AG04449 (cell line): ENCODE measurements at places on chromosomes 12 and 14.

GRCh38 chr12:62726471-62726980, 208.4 kb downstream of the PPM1H start:
- DNase-seq, result no peak

DNA sequence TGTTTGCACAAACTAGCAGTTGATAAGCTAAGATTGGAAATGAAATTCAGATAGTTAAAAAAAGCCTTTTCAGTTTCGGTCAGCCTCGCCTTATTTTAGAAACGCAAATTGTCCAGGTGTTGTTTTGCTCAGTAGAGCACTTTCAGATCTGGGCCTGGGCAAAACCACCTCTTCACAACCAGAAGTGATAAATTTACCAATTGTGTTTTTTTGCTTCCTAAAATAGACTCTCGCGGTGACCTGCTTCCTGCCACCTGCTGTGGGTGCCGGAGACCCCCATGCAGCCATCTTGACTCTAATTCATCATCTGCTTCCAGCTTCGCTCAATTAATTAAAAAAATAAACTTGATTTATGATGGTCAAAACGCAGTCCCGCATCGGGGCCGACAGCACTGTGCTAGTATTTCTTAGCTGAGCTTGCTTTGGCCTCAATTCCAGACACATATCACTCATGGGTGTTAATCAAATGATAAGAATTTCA, 335.6 kb downstream of the TMEM121 start:
- DNase-seq, result no peak

GRCh38 chr14:57171363-57171762, 97.3 kb downstream of the EXOC5 start:
- DNase-seq, result no peak

DNA sequence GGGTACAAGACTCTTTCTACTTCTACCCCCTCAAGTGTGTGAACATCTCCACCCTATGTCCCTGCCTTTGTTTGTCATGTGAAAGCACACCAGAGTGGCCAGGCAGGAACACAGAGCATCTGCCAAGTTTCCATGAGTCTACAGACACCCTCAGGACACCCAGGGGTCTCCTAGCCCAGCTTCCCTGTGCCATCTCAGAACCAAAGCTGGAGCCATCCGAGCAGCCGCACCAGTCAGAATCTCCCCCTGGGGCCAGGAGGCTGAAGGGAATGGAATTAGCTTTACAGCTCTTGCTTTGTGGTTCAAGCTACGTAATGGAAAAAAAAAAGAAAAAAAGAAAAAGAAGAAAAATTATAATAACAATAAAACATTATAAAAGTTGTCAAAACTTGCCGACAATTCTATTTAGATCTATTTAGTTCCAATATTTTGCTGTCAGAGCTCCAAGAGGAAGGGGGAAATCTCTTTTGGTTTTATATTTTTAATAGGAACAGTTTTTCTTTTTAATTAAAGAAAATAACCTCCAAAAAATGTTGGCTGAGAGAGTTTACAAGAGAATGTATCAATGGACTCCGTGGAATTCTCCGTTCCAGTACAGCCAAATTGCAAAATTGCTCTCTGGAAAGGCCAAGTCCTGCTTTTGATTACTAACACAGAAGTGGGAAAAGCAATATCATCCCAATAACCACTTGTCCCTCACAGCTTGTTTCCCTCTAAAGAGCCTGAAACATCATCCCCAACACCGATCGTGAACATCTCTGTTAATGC, 37.1 kb downstream of the TBX5 start:
- no peak for DNase-seq

- DNase-seq, result no peak
These were observed 145.6 kb upstream of the RFLNA start for GRCh38 chr12:124149287-124149686.

GRCh38 chr14:61746881-61747280, 15.3 kb upstream of the SNAPC1 start:
- no peak for DNase-seq

DNA sequence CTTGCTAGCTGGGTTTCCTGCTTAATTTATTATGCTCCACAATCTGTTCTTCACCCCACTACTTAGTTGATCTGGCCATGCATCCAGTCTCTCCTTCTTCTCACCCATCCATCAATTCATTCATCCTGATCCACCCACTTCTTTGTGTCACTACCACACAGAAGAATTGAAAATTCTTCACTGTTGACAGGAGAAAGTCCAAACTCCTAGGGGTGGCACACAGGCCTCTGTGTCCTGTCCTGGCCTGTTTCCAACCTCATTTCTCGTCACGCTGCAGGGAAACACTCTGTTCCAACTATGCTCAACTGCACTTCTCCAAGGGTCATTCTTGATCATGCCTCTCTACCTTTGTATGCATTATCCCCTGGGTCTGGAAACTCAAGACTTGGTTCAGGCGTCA, 10.6 kb upstream of the KRT83 start:
- no peak for DNase-seq

DNA sequence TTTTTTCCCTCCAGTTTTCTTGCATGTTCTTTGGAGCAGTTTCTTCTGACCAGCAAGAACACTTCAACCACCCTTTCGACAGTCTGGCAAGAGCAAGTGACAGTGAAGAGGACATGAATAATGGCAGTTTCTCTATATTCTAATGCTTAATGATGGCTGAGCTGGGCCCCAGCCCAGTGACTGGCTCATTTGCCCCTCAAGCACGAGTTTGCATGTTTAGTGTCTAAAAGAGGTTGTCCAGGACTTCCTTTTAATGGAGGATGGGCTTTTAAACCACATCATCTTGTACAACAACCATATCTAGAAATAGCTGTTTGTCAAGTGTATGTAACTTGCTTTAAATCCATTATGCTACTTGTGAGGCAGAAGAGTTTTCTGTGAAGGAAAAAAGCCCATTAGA, 28.4 kb downstream of the RAD9B start:
- no peak for DNase-seq

DNA sequence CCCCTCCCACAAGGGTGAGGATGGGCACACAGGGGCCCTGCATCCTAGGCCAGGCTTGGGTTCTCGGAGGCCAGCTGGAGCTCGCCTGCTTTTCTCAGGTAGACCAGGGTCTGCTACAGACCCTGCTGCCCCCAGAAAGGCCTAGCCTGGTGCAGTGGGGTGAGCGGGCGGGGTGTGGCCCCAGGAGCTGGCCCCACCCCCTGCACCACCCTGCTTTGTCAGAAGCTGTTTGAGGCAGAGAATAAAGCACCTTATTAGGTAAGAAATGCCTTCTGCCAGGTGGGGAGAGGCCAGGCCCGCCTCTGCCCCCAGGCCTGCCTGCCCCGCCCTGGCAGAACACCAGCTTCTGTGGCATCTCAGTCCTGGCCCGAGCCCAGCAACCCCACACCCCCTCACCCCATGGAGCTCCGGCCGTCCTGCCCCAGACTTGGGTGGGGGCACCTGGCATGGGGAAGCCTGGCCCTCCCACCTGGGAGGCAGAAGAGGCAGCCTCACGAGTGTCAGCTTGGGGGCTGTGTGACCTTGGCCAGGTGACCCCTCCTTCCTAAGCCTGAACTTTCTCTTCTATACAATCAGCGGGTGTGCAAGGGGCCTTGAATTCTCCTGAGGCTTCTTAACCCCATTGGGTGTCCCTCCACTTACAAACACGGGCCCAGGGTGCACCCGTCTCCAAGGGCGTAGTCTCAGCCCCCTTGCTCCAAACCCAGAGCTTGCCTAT, 43.2 kb downstream of the KRT80 start:
- DNase-seq, result no peak

DNA sequence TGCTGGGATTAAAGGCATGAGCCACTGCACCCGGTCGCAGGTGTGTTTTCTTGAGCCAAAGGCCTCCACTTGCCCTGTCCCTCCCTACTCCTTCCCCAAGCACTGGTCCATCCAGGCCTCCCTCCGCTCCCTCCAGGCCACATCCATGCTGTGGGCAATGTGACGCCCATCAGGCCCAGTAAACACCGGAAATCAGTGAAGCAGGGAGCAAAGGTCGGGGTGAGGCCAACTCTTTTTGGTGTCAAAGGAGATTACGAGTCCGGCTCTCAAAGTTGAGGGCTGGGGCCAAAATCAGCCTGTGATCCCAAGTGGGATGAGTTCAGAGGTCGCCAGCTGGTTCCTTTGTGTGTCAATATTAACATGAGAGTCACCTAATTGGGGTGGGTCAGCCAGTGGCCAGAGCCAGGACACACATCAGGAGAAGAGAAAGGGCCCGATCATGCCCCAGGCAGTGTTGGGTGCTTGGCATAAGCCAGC, 195.7 kb downstream of the RBM19 start:
- no peak for DNase-seq

GRCh38 chr12:6039894-6040601, 84.4 kb downstream of the VWF start:
- DNase-seq, result no peak

GRCh38 chr14:59123975-59124374, 64.5 kb upstream of the DAAM1 start:
- no peak for DNase-seq

GRCh38 chr12:67798768-67799167, 150.2 kb downstream of the DYRK2 start:
- no peak for DNase-seq

DNA sequence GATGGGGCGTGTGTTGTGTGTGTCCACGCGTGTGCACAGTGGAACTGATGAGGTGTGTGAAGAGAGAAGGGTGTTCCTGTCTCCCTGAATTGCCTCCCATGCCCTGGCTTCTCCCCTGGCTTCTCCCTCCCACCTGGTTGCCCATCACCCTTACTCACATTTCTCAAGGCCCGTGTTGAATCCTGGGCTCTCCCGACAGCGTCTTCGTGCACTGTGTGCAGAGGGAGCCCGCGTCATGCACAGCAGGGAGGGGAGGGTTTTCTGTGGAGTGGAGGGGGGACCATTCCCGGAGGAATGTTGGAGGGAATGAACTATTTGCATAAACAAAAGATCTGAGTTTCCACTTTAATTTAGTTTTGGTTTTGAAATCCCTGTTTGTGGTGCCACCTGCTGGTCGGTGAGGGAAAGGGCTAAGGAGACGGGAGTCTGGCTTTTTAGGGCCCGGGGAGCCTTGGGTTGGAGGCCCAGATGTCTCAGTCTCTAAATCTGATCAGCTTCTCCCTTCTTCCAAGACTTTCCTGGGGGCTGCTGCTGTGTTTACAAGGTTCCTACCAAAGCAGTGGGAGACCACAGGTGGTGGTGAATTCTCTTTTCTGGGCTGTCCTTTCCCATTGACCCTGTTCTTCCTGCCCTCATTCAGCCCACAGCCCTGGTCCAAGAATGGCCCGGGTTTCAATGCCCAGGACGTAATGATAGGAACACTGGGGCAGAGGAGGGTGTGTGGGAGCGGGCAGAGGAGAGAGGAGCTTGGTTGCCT, at the start of gene C1R:
Gene C1R, minus strand, starts transcription at position 217 of the 757 bp plus-strand sequence. Its CDS starts 57 bp downstream, at position 160.
- peak; percentile 60 for DNase-seq

DNA sequence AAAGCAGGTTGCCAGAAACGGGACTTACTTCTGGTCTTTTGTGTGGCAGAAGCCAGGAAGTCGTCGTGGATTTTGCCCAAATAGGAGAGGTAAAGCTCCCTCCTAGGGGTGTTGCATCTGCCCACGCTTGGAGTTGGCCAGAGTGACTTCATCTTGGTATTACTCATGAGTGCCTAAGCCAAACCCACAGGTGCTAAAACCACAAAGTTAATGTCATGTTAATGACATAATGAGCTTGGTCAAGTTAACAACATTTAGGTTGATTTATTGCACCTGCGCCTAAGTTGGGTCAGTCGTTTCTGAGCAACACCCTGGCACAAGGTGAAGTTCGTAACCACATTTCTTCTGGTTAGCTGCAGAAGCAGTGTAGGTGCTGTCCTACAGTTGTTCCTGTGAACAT, 225.2 kb downstream of the FUT8 start:
- no peak for DNase-seq
